ENCODE measurements at places on chromosomes 1 and 21.

- peak; percentile 27 for DNase-seq
These were observed 16.5 kb upstream of the ATP6V1G3 start for GRCh38 chr1:198556971-198557370.

DNA sequence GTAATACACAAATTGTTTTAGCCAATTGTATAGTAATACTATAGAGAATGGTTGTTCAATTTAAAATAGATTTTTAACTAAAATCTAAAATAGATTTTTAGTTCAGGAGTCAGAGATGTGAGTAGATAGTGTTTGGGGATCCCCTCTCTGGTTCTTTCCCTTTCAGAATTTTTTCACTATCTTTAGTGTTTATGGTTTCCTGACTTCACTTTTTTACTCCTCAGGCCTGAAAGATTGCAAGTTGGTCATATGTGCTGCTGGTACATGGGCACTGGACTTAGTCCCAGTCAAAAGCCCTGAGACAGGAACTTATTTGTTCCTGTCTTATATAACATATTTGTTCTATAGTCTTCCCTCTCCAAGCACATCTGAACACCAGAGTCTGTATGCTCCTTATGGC lies 96.8 kb upstream of the ATP1B1 start:
- DNase-seq = no peak

- DNase-seq = no peak
These were observed 97.2 kb downstream of the PHTF1 start for GRCh38 chr1:113662101-113662500.

GRCh38 chr1:107122225-107122624 lies 18.6 kb upstream of the NTNG1 start:
- no peak for DNase-seq

DNA sequence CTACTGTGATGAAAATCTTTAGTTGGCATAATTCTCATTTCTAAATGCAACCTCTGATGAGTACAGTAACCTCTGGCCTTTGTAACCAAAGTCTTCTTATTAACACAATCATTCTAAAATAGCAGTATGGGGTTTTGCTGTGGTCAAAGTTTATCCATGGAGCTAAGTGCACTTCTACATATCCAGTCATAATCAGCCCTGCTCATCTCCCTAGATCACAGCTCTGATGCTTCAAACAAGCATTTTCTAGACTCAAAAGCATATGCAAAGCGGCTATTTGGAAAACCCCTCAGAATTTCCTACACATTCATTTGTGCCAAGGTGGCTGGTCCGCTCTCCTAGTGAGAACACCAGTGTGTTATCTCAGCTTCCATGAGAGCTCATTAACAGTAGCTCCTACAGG lies 418.6 kb downstream of the MRPL39 start:
- DNase-seq = no peak

DNA sequence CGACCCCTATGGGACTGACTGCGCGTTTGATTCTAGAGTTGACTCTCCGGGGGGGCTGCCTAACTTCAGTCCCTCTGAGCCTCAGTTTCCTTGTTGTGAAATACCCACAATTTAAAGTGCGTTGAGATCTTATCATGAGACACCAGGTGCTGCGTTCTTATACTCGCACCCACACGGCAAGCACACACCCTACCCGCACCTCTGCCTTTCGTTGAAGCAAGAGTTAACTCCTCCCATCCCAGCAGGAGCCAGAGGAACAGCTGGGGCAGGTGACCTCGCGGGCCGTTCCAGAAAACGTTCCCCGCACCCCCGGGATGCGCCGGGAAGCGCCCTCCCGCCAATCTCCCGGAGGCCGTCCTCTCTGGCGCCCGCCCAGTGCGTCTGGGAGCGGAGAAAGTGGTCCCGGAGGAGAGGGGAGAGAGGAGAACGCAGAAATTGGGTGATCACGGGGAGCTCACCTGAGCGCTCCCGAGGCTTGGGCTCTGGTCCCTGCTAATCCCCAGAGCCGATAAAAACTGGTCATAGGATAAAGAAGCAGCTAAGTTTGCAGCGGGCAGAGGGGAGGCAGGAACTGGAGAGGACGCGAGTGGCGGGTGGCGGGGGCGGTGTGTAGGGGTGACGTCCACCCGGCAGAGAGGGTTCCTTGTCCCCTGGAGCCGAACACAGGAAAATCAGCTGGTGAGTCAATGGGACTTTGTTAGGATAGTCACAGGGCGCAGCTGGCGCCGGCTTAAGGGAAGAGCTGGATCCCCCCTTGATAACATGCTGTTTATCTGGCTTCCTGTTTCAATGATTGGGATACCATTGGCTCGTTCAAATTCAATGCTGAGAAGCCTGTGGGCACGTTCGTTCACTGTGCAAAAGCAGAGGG lies 869 bp downstream of the NAV1 start:
- DNase-seq = no peak

DNA sequence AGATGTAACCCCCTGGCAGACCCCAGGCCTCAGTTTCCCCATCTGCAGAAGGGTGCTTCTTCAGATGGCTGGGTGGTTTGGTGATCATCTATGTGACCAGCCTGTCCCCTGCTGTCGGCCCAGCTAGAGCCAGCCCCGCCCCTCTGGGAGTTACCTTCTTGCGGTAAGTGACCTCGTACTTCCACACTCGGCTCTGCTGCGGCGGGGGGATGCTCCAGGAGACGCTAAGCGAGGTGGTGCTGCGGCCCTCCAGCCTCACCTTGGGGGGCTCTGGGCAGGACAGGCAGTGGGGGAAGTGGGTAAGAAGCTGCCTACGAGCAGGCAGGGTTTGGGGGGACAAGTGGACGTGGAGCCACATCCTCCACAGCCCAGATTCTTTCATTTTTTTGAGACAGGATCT lies 20.4 kb downstream of the EPHA2 start:
- no peak for DNase-seq

DNA sequence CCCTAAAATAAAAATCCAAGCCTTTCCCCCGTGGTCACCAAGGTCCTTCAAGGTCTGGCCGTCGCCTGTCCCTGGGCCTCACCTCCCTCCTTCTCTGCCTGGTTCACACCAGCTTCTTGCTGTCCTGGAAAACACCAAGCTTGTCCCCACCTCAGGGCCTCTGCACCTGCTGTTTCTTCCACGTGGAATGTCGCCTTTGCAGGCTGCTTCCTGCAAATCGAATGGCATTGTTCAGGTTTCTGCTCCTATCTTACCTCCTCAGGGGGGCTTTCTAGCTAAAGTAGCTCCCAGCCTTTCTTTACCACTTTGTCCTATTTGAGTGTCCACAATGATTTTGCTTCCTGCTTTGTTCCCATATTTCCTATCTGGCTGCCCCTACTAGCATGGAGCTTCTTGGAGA lies 3.3 kb upstream of the CASZ1 start:
- no peak for DNase-seq

DNA sequence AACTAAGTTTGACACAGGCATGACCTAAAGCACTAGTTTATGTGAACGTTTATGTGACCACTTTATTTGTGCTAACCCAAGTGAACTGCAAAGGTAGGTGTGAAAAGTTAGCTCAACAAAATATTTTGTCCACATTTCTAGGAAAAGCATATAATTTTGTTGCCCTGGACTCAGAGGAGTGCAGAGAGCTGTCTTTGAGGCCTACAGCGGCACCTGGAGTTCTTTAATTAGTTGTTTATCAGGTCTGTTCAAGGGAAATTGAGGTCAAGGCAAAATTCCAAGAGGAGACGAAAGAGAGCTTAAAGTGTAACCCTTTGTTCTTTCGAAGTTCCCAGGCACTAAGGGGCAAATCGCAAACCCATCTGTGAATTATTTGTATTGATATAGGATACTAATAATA lies 1.3 kb downstream of the GIPC2 start:
- no peak for DNase-seq

DNA sequence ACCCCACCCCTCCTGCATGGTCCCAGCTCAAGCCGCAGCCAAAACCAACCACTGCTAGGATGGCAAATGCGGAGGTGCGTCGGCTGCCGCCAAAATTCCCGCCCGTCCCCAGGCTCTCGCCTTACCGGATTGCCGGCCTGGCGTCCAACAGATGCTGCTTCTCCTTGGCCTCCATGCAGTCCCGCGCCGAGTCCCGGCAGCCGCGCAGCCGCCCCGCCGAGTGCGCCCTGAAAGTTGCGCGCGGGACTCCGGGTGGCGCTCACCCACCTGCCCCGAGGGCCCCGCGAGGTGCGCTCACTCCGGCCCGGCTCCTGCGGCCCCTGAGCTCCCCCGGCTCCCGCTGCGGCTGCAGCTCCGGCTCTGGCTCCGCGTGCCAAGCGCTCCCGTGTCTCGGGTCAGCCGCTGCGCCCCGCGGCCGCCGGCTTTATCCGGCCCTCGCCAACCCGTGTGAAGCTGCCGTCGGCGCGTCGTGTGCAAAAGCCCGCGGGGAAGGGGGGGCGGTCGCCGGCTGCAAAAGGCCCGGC lies at the start of gene SLC30A2:
TSS of gene SLC30A2 (minus strand) at position 397 of the 524 bp plus-strand sequence. CDS start at position 175, 222 bp downstream.
- no peak for DNase-seq

DNA sequence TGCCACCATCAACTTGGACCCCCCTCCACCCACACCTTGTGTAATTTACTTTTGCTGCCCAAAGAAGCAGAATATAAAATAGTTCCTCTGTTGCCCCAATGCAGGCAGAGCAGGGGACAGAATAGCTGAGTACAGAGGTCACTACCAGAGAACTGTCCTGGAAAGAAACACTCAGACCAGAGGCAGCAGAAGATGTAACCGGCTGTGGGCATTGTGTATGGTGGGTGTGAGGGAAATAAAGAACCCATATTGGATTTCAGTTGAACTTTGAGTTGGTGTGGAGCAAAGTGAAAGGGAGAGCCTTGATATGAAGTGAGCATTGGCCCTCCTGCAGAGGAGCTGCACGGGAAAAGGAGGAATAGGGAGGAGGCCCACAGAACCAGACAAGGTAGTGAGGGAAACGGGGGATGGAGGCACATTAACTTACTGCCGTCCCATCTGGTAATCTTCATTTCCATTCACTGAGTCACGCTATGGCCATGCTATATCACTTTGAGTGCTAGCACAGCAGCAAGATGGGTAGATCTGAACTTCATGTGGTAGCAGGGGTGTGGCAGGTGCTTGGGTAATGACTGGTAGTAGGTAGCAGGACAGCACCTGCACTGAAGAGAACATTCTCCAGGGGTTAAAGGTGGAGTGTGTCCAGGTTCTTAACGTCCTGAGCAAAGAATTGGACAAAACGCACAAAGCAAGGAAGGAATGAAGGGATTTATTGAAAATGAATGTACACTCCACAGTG lies 56.3 kb upstream of the FBXO28 start:
- no peak for DNase-seq

DNA sequence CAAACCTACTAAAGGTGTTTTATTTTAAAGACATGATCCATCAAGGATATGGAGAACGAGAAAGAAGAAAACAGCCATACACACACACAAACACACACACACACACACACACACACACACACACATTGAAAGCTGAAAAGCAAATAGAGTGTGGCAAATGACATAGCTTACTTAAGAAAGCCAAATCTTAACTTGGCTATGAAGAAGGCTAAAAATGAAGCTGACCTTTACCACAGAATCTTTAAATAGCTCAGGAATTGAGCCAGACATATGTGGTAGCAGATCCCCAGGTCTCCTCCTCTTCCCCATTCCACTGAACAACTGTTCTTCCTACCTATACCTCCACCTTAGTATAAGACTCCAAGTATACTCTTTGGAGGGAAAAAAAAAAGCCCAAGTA lies 185.6 kb downstream of the CLEC20A start:
- DNase-seq = no peak

DNA sequence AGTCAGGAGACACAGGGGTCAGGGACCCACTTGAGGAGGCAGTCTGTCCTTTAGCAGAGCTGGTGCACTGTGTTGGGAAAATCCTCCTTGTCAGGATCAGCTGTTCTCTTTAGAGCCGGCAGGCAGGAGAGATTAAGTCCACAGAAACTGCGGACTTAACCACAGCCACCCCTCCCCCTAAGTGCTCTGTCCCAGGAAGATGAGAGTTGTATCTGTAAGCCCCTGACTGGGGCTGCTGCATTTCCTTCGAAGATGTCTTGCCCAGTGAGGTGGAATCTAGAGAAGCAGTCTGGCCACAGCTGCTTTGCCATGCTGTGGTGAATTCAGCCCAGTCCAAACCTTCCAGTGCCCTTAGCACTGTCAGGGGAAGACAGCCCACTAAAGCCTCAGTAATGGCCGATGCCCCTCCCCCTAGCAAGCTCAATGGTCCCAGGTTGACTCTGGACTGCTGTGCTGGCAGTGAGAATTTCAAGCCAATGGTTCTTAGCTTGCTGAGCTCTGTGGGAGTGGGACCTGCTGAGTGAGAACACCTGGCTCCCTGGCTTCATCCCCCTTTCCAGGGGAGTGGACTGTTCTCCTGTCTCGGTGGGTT lies 172.8 kb downstream of the ST6GALNAC3 start:
- DNase-seq = no peak

GRCh38 chr1:228527596-228527995 lies 40.4 kb downstream of the RNF187 start:
- no peak for DNase-seq

DNA sequence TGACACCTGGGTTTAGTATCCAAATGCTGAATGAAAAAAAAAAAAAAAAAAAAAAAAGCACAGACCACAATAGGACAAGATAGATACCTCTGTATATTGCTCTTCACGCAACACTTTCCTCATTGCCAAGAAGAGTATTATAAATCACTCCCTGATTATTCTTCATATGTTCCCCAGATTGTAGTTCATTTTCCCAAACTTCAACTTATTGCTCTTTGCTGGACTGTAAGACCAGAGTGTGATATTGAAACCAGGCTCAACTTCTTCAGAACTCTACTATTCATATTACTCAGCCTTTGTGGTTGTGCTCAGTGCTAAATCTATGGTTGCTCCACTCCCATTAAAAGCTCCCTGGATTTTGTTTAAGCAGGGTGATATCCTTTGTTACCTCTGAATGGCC lies 180.4 kb downstream of the NTMT2 start:
- DNase-seq = no peak

- no peak for DNase-seq
These were observed 25.8 kb downstream of the SHISAL2A start for GRCh38 chr1:52658795-52659194.

DNA sequence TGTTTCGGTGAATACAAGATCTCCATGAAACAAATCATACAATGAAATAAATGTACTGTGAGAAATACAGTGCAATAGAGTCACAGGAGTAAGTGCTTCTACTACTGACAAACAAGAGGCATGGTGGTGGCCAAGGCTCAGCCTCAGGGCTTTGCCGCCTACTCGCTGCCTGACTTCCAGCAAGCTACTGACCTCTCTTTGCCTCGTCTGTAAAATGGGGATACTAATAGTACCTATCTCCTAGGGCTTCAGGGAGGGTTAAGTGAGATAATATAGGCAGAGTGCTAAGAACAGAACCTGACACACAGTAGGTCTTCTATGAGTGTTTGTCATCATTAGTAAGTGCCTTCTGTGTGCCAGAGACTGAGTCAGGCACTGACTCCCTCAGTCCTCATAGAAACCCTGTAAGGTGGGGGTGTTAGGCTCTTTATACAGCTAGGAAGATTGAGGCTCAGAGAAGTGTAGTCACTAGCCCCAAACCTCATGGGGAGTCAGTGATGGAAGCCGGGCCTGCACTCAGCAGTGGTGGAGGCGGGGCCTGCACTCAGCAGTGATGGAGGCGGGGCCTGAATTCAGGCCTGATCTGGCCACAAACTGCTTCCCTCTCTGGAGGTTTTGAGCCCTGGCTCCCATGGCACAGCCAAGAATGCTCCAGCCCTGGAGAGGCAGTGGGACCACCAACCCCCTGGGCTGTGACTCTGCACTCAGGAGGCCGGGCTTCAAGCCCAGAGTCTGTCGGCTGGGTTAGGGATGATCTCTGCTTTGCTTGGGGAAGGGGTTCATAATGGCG lies 6.8 kb downstream of the BSND start:
- no peak for DNase-seq

GRCh38 chr1:178871551-178872320 lies 859 bp upstream of the ANGPTL1 start:
- DNase-seq = no peak

Data from stimulated activated CD8-positive, alpha-beta memory T cell treated with anti-CD3 and anti-CD28 coated beads, Interleukin-15, amount 100 ng/mL, for 1 hour (primary cell).